ENCODE measurements at places on chromosomes 3 and 15.

GRCh38 chr3:196050597-196050996, 31.3 kb downstream of the TFRC start:
- no peak for DNase-seq

- no peak for DNase-seq
Observed at GRCh38 chr3:168121184-168122017, 25.7 kb upstream of the GOLIM4 start.

- DNase-seq: no peak
Observed at GRCh38 chr3:31105011-31105410, 210.6 kb upstream of the GADL1 start.

- no peak for DNase-seq
Observed at GRCh38 chr3:155554777-155555451, 190.0 kb downstream of the PLCH1 start.

DNA sequence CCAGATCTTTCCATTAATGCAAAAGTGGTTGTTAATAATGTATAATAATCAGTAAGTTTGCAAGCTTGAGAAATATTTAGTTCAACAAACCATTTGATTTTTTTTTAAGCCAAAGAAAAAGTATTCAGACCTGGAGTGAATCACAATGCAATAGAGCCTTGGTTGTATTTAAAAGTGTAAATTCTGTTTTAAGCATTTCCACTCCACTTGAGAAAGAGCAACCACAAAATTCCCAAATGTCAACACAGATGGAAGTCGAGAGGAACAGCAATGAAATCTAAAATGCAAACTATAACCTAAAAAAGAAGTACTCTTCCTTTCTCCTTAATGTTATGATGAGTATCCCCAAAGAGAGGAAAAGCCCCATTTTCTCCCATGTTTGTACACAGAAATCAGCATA, 20.2 kb downstream of the GBE1 start:
- DNase-seq: no peak

GRCh38 chr3:132228923-132229322, 88.3 kb upstream of the ACP3 start:
- DNase-seq: no peak

DNA sequence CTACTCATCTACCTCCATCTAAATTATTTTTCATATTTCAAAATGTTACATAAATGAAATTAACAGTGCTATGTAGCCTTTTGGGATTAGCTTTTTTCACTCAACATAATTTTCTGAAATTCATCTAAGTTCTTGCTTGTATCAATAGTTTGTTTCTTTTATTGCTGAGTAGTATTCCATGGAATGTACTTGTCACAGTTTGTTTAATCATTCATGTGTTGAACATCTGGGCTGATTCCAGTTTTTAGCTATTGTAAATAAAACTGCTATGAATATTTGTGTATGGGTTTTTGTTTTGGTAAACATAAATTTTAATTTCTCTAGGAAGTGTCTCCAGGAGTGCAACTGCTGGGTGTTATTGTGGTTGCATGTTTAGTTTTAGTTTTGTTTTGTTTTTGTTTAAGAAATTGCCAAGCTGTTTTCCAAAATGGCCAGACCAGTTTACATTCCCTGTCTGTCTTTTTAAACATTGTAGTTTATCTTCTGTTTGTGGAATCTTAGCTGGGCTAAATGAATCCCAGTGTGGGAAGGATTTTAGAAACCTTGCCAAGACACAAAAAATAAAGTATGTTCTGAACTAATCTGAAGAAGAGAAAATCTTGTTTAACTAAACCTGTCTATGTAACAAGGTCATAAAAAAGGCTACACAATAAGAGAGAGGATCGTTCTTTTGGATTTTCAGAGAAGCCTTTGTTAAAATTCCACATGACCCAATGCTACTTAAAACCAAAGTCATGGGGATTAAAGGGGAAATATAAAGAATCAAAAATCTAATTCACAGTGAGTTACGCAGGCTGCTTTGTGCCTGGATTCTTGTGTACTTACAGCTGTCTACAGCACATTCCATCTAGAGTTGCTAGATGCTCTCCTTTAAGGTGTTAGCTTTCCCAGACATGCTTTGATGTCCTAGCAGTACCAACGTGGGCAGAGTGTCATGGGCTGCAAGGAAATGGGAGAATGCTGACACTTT, 129.2 kb upstream of the SUCLG2 start:
- DNase-seq: no peak

GRCh38 chr15:52923626-52924025, 133.5 kb upstream of the ONECUT1 start:
- no peak for DNase-seq

DNA sequence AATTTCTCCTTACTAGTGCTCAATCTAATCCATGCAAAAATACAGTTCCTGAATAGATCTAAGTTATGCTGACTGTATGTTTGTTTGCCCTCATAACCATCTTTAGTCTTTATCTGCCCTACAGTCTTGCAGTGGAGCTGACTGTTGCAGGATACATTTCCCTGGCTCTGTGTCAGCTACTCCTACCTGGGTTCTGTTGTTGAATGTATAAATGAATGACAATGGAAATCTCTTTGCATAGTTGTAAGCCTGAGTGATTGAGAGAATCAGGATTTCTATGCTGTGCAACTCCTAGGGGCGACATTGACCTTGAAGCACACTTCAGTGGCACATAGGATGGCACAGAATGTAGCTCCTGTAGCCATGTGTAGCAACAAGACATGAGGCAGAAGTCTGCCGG, 16.0 kb upstream of the ZBBX start:
- DNase-seq: no peak

- DNase-seq: no peak
Observed at GRCh38 chr3:8576841-8577571, 67.6 kb downstream of the SSUH2 start.

GRCh38 chr3:178482981-178483380, 53.3 kb upstream of the KCNMB2 start:
- DNase-seq: no peak

GRCh38 chr15:50633653-50634052, 52.9 kb downstream of the TRPM7 start:
- no peak for DNase-seq

GRCh38 chr3:9013782-9014563, 50.7 kb upstream of the RAD18 start:
- DNase-seq: no peak

- DNase-seq: peak; percentile 29
Observed at GRCh38 chr3:146747928-146748327, 142.8 kb upstream of the PLSCR5 start.

- no peak for DNase-seq
Observed at GRCh38 chr3:30581982-30582381, 24.4 kb upstream of the TGFBR2 start.

DNA sequence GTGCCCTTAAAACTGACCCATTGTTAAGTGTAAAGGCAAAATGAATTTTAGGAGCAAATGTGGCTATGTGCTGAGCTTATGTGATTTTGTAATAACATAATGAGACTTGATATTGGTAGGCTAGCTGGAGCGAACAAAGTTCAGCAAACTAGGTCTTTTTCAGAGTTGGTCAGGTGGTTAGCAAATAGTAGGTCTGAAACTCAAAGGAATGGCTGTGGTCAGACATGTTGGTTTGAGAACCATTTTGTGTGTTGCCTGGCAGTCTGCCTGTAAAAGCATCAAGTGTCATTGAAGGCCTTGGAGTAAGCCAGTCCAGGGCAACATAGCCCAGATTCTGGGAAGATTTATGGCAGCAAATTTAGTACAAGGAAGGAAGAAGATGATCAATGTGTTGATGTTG, 16.4 kb downstream of the FBXO22 start:
- DNase-seq: no peak

DNA sequence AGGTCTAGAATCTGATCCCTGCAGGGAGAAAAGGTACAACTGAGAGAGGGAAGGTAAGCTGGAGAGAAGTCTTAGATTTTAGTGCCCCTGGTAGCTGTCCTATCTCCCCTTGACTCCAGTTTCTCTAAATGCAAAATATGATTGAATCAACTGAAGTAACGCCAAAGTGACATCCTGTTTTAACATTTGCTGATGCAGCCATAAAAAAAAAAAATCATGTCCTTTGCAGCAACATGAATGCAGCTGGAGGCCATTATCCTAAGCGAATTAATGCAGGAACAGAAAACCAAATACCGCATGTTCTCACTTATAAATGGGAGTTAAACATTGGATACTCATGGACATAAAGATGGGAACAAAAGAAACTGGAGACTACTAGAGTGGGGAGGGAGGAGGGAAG, 42.4 kb upstream of the LCTL start:
- DNase-seq: no peak

DNA sequence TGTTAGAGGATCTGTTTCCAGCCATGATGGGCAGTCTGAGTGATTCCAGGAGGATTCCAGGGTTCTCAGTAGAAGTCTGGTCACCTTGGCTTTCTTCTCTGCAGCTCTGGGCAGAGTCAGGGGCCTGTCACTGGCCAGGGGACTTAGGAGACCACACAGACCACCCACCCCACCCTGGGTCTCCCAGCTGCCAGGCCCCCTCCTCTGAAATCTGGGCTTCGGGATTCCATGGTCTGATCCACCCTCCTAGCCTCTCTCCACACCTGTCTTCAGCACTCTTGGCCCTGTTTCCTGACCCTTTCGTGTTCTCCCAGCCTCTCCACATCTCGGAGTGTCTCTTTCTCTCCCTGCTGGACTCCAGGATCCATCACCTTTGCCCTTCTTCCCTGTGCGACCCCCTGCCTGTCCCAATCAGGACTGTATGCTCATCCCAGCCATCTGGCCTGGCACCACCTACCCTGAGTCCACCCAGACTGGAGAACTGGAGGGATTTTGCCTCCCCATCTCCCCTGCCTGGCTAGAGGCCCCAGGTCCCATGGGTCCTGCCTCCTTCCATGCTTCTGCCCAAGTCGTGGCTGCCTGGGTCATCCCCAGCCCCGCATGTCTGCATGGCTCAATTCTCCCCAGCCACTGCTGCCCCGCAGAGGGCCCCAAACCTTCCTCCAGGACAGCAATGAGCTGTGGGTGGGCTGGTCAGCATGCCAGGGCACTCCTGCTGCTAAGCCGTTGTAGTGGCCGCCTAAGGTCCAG, 34.3 kb downstream of the GOLGA6L10 start:
- no peak for DNase-seq

All from HS-27A (cell line).